ENCODE measurements at places on chromosomes 1 and 21.

GRCh38 chr1:54405898-54406293 lies 298 bp downstream of the SSBP3 start:
- DNase-seq = no peak

GRCh38 chr1:41580021-41580420 lies 95.5 kb upstream of the EDN2 start:
- DNase-seq = no peak

DNA sequence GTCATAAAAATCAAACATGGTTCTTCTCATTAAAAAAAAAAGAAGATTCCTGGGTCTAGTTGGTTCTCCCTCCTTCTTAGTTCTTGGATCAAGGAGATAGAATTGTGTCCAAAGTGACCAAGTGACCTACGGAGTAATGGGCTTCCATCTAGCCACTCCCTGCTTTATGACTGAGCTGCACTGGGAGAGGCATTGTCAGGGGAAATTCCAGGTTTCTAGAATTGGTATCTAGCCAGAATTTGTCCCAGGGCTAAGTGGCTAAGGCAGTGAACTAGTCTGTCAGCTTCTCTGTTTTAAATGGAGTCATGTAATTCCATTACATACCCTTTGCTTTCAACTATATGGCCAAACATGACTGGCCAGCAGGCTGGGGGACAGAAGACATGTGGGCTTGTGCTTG lies 40.1 kb upstream of the ERG start:
- DNase-seq = no peak

DNA sequence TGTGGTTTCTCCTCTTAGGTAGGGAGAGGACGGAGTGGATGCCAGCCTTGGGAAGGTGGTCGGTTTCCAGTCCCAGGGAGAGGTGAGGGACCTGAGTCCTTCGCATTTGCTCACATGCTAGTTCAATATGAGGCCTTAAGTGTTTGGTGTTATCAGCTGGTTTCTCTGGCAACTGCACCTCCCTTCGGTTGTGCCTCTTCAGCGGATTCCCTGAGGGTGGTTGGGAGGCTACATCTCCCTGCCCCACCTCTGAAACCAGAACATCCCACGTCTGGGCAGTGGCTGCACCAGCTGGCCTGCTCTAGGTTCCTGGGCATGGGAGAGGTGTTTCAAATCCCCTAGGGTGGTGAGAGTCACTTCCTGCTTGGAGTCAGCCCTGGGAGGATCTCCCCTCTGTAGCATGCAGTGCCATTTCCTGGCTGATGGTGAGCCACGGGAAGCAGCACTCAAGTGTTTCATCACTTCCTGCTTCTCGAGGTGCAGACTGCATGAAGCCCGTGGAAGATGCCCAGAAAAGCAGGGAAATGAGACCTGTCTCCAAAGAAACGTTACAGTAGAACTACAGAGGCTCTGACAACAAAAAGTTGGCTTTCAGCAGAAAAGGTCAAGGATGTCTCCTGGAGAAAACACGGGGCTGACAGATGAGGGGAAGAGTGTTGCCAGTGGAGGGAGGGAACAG lies 4.5 kb downstream of the TMEM125 start:
- DNase-seq = peak; percentile 24

DNA sequence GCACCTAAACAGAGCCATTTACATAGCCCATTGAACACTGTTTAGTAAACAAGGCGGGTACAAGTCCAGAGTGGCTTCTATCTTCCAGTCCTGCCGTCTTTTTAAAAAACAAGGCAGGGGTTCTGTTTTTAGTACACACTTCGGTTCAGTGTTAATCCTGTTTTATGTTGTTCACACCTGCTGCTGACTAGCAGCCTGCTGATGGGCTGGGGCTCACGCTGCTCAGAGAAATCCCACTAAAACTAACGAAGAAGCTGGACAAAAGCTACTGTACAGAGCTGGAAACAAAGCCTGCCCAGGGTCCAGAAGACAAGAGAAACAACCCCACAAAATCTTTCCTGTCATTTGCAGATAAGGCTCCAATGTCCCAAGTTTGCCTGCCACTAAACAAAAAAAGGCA lies 13.2 kb downstream of the ESRRG start:
- DNase-seq = no peak

- no peak for DNase-seq
Observed at GRCh38 chr1:245444945-245445344, 290.2 kb downstream of the KIF26B start.

GRCh38 chr1:8540261-8540941 lies 222.5 kb downstream of the SLC45A1 start:
- no peak for DNase-seq

- no peak for DNase-seq
Observed at GRCh38 chr1:240192851-240193250, 101.2 kb downstream of the FMN2 start.

- DNase-seq = no peak
Observed at GRCh38 chr1:116390195-116390594, 17.2 kb downstream of the ATP1A1 start.

DNA sequence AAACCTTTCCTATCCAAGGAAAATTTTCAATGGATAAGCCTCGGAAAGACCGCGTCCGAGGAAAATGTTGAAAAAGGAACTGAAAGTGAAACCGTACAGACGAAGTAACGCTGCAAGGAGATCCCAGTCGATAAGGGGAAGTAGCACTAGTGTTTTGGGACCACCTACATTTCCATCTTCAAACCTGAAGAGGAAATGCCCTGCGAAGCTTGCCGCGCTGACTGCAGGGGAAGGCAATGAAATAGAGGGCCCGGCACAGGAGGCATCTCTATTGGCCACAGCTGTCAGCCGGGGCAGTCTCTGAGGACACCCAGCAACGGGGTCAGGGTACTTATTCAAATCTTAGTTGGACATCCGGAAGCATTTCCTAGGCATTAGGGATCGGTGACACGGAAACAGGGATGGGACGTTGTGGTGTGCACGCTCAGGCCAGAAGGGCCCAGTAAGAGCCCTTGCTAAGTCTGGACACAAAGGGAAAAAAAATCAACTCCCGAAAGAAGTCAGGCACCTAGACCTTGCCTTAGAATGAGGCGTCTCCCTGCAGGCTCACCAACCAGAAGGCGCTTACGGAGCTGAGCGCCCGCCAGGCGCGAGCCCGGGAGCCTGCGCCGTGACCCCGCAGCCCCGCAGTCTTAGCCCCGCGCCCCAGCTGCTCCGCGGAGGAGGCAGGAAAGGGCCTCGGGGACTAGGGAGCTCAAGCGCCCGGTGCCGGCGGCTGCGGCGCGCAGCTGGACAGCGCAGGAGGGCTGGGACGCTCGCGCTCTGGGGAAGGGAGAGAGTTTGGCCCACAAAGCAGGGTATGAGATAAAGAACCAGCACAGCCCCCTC lies 655 bp downstream of the USF1 start:
- peak; percentile 90 for DNase-seq

- peak; percentile 59 for DNase-seq
Observed at GRCh38 chr1:226406401-226406881, 1.5 kb downstream of the PARP1 start.
